Activated CD8-positive, alpha-beta memory T cell treated with anti-CD3 and anti-CD28 coated beads for 24 hours (primary cell): ENCODE measurements at places on chromosomes 16 and 17.

DNA sequence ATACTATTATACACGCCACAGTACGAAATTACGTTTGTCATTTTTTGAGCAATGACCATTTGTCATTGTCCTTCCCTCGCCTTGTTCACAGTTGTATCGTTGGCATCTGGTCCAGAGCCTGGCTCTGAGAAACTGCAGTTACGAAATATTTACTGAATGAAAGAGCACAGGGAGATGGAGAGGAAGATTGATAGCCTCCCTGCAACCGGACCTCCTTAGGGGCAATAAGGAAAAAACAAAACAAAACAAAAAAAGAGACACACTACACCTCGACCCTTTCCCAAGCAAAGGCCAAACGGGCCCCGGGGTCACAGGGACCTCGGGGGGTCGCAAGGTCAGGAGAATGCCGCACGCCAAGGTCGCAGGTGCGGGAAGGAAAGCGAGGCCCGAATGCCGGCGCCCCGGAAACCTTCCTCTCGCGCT lies 857 bp downstream of the GOT2 start:
- no peak for DNase-seq

- no peak for DNase-seq
These were observed 51.7 kb downstream of the CMC2 start for GRCh38 chr16:80954985-80955384.

DNA sequence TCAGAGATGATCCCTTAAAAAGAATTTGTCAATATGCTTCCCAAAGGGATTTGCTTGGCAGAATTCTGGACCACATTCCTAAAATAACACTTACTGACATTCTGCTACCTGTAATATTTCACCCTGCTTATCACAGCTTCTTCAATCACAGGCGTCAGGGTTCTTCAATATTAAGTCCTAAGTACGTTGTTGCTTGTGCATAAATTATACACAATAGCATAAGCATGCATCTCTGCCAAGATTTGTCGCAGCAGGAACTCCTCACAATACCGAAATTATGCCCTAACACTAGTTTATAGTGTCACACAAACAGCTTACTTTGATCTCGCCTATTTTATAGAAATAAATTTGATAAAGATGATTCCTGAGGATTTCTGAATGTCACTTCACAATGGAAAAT lies 48.9 kb downstream of the UBE2G1 start:
- DNase-seq = no peak

DNA sequence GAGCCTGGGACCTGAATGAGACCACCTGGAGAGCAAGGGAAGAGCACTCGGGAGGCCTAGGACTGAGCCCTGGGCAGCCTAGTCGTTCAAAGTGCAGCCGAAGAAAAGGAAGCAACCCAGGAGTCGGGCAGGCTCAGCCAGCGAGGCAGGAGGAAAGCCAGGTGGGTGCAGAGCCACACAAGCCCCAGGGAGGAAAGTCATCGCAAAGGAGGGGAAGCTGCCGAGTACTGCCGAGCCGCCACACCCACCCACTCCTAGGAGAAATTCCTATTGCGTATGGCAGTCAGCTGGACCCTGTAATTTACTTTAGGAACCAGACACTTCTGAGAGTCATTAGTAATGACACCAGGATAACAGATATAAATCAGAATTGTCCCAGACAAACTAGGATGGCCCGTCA lies 187.6 kb downstream of the KATNIP start:
- DNase-seq = no peak

GRCh38 chr16:88014954-88015805 lies 63.9 kb downstream of the BANP start:
- DNase-seq = no peak

GRCh38 chr17:48990882-48991357 lies 6.3 kb upstream of the IGF2BP1 start:
- no peak for DNase-seq
